AG10803 (cell line): ENCODE measurements at places on chromosomes 1 and 21.
A peak's percentile ranks its signal among the peaks of the same experiment; 100 is the strongest.

- DNase-seq, result no peak
Observed at GRCh38 chr1:172544481-172545104, 11.6 kb downstream of the SUCO start.

DNA sequence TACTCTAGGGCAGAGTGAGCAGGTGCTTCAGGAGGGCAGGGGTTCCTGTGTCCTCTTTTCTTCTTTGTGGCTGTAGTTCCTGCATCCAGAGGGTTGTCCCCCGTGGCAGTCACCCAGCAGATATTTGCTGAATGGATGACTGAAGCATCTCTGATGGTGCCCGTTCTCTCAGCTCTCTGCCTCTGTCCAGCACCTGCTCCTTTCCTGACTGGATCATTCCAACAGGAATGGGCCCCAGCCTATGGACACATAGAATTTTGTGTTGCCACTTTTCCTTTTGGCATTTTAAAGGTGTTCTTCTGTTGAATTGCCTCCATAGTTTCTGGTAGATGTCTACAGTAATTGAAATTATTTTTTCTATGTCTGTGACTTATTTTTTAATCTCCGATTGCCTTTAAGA lies 372.5 kb upstream of the C1orf174 start:
- no peak for DNase-seq

GRCh38 chr1:24481101-24481500 lies 21.5 kb upstream of the RCAN3 start:
- DNase-seq, result no peak

DNA sequence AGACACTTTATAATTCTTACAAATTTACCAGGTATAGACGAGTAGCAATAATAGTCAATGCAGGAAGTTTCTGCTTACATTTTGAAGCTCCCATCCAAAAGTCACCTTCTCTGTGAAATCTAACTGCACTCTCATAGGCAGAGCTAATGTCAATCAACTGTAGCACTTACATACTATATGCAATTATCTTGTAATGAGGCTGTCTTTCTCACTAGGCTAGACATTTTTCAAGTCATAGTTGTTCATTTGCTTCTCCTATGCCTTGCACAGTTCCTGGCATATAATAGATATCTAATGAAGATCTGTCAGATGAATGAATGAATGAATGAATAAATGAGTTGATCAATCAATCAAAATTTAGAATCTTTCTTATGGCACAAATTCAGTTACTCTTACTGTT lies 273.0 kb upstream of the DAB1 start:
- no peak for DNase-seq

- peak; percentile 71 for DNase-seq
Observed at GRCh38 chr1:109397581-109398342, at the start of gene SORT1. Gene SORT1 (minus strand): TSS chr1:109397918. CDS start chr1:109397892, 26 bp downstream.

- DNase-seq, result no peak
Observed at GRCh38 chr1:6785318-6785727, at the start of gene CAMTA1. Gene CAMTA1 (plus strand): TSS chr1:6785454. CDS start chr1:6785531, 77 bp downstream.

DNA sequence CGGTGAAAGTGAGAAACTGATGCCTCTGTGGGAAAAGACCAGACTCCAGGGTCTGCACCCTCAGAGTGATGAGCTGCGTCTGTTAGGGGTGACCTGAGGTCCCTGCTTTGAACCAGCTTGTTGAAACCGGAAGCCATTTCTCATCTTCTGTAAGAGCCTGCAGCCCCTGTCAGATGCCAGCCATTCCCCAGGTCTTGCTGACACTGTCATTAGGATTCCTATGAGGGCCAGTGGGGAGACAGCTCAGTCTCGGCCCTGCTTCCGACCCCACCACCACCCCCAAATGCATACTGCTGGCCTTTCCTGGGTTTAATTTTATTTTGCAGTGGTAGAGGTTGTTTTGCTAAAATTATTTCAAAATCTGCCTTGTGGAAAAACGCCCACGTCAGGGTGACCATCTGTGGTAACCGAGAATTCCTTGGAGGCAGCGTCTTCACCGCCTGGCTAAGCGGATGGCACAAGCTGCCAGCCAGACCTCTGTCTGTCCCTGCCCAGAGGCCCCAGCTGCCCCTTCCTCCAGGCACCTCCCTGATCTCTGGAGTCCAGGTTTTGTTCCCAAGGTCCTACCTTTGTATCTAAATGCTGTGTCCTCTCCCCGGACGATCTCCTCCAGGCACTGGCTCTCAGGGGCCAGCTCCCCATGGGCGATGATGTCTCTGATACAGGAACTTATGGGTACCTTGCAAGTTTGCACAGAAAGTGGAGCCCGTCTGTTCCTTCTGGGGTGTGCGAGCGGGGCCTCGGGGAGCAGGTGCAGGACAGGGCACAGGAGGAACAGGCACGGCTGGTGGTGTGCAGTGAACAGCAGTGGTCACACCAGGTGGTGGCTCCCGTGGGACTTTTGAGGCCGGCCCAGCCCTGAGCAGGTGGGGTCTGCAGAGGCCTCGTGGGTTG lies 49.9 kb downstream of the PRKCZ start:
- peak; percentile 36 for DNase-seq

DNA sequence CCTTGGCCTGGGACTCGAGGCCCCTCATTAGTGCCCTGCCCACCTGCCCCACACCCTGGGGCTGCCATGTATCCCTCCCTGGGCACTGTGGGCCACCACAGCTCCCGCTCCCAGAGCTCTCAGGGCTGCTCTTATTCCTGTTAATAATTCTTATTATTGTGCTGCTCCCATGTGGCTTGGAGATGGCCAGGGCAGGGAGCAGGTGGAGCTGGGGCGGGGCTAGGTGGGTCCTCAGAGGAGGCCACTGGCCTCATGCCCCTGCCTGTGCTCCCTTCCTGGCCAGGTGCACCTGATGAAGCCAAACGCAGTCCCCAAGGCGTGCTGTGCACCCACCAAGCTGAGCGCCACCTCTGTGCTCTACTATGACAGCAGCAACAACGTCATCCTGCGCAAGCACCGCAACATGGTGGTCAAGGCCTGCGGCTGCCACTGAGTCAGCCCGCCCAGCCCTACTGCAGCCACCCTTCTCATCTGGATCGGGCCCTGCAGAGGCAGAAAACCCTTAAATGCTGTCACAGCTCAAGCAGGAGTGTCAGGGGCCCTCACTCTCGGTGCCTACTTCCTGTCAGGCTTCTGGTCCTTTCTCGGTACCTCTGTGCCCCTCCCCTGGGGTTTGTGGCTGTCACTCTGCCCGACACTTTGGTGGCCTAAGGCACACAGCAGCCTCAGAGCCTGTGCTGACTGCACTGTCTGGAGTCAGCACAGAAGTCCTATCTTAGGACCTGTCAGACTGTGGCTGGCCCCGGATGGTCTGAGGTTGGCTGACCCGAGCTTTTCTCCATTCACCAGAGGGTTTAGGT lies 34.1 kb downstream of the BMP8A start:
- no peak for DNase-seq

DNA sequence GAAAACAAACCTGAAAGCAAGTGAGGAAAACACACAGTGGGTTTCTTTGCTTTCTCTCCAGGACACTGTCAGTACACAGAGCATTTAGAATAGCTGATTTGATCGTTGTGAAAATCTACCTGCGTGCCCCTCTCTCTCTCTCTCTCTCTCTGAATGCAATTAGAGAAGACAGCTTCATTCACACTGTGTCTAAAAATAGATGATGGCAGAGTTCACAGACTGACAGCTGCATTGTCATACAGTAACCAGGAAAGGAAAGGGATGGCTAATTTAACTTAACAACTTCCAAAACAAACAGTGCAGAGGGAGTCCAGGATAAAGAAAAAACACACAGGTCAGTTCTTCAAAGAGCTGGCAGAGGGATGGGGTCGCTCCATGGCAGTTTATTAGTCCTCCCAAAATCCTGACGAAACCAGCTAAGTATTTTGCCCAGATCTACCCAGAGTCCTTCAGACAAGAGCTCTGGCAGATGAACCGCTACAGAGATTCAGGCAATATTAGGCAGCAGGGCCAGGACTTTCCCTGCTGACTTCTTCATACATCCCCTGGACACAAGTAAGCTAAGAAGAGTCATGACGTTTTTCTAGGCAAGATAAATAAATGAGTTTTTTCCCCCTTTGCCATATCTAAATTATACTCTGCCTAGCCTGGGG lies 58.9 kb downstream of the WLS start:
- DNase-seq, result peak; percentile 24

DNA sequence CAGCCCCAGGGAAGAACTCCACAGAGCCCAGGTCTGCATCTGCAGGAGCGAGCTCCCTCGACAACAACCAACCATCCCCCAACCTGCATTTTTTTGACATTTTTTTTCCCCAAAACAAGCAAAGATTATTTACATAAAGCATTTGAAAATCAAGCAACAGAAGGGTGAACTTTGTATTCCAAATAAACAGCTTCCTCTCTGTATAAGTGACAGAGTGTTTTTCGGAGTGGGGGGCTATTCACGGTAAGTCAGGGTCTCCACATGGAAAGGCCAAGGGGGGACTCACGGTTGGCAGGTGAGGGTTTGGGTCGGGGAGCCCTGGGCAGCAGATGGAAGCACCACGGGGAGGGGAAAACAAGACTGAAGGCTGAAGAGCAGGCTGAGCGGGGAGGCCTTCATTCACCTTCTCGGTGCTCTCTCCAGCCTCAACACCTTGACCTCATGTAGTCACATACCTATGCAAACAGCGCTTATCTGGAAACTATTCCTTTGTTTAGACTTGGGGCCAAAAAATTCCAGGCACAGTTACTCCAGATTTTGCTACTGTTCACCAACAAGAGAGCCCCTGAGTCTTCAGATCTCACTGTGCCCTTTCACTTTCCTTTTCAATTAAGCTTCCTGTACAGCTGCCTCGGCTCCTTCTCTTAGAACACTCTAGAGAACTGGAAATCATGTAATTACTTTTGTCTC lies 27.6 kb downstream of the C2CD2 start:
- peak; percentile 54 for DNase-seq

- DNase-seq, result no peak
Observed at GRCh38 chr1:91749788-91750231, 136.1 kb downstream of the TGFBR3 start.

DNA sequence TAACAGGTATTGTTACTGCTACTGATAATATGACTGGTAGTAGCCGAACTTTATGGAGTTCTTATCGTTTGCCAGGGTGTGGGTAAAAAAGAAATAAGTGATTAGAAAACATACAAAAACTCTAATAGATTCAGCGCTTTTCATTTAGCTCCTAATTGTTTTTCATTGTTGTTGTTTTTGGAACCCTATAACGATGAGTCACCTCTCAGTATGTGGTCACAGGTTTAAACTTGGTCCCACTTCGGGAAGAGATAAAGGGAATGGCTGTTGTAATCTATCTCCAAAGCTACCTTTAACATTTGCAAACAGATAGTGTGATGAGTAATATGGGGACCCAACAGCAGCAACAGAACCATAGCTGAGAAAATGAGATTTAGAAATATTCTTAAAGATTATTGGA lies 62.7 kb upstream of the BCL10 start:
- no peak for DNase-seq

DNA sequence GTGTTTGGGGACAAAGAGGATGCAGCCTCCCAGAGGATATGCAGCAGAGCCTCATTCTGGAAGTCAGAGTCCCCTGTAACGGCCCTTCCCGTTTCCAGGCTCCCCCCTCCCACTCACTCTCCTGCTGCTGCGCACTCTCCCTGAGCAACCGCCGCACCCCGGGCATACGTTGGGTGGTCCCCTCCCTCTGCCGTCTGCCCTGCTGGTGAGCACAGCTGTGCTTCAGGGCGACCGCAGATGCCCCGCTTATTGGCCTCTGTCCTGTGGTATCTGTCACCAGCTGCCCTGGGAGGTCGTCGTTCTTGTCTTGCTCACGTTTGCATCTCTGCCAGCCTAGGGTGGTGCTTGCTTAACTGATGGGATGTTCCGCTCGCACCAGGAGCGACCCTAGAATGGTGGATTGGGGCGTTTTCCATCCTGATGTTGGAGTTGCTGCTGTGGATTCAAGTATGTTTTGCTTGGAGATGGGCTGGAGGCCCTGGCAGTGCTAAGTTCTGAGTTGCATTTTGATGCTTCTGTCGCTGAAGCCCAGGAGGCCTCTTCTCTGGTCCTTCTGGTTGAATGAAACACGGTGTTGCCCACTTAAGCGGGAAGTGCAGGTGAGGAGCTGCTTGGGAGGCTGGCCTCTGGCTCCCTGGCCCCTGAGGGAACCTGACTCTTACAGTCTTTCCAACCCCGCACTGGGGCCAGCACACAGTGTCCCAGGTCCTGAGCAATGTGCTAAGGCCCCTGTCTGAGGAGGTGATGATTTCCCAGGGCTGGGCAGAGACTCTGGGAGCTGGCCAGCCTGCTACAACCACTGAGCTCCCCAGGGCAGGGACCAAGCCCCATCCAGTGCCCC lies 3.2 kb downstream of the TMEM201 start:
- DNase-seq, result no peak

- no peak for DNase-seq
Observed at GRCh38 chr1:10621906-10622305, 147.2 kb downstream of the PEX14 start.

DNA sequence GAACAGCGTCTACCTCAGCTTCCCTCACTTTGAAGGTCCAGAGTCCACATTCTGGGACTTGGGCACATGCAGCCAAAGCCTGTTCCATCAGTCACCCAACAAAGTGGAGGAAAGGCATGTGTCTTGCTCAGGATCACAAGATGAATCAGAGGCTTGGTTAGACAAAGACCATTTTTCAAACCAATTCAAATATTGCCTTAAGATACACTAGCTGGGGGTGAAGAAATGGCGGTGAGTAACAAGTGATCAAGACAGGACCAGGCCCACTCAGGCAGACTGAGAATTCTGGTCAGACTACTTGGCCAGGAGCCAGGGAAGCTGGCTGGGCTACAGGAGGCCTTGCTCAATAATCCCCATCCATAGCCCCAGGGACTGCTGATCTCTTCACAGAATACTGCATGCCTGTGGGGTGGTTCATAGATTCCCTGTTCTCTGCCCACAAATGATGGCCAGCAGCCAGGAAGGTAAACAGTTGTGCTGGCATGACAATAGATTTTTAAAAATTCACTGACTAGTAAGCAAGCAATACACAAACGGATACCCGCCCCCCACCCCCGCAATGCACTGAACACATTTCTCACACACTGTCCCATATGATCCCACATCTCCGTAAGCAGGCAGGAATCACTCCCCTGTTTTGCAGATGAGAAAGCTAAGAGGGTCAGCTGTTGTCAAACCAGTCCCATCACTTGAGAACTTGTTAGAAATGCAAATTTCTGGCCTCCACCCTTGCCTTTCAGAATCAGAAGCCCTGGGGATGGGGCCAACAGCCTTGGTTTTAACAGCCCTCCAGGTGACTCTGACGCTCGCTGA lies 27.2 kb downstream of the ERI3 start:
- DNase-seq, result peak; percentile 100

GRCh38 chr1:157105988-157106812 lies 6.6 kb upstream of the ETV3L start:
- peak; percentile 79 for DNase-seq

GRCh38 chr21:44046734-44047133 lies 34.6 kb downstream of the TRAPPC10 start:
- DNase-seq, result no peak
